Activated B cell treated with CpG ODN at 0.5 μM for 24 hours (primary cell): ENCODE measurements at places on chromosomes 3 and 15. TPM values are rescaled to one million over a fixed set of nuclear protein-coding genes. Genes with fewer than 3 reads are reported as not detected.

Gene TTBK2
- total RNA-seq: 16.2 and 19.8 TPM in 2 replicates

Gene KIF7
- total RNA-seq: 0.22 and 0.44 TPM in 2 replicates

Gene OR5K4
- total RNA-seq: not detected in 2 replicates

Gene NR2C2
- total RNA-seq: 55.0 and 55.4 TPM in 2 replicates

Gene NRROS
- total RNA-seq: 88.5 and 92.4 TPM in 2 replicates

Gene RTP4
- total RNA-seq: 7.4 and 9.0 TPM in 2 replicates

Gene CACNA1D
- 1.9 and 2.0 TPM in 2 replicates for total RNA-seq

Gene SCN11A
- 0.16 and 0.20 TPM in 2 replicates for total RNA-seq

Gene SERPINI1
- total RNA-seq: 1.8 and 1.9 TPM in 2 replicates

Gene TM4SF4
- total RNA-seq: not detected in 2 replicates

Gene INKA1
- total RNA-seq: 9.4 and 10.0 TPM in 2 replicates

Gene MESP1
- total RNA-seq: 0.24 and 0.71 TPM in 2 replicates

Gene CGNL1
- 0.11 and 0.15 TPM in 2 replicates for total RNA-seq

Gene ARGFX
- total RNA-seq: not detected in 2 replicates

Gene B3GALNT1
- 4.6 and 8.5 TPM in 2 replicates for total RNA-seq

Gene OSBPL10
- total RNA-seq: 125 and 137 TPM in 2 replicates

Gene ZBTB20
- 76.2 and 91.2 TPM in 2 replicates for total RNA-seq

Gene PIK3CB
- total RNA-seq: 19.9 and 21.9 TPM in 2 replicates

Gene ZDHHC23
- total RNA-seq: 22.7 and 27.4 TPM in 2 replicates

Gene SH3BP5
- 60.5 and 66.0 TPM in 2 replicates for total RNA-seq

Gene LRRK1
- 35.9 and 43.5 TPM in 2 replicates for total RNA-seq

Gene WDR53
- total RNA-seq: 14.1 and 14.3 TPM in 2 replicates

Gene DIPK2A
- total RNA-seq: 19.0 and 23.0 TPM in 2 replicates

Gene PPP1R14D
- 0.31 TPM in 1 of 2 replicates, not detected in the other for total RNA-seq

Gene ATP2B2
- not detected in 2 replicates for total RNA-seq

Gene SLC27A2
- total RNA-seq: 0.22 and 0.29 TPM in 2 replicates

Gene PIERCE2
- 0.55 and 1.1 TPM in 2 replicates for total RNA-seq

Gene TMCO5A
- total RNA-seq: not detected in 2 replicates

Gene GOLGA8G
- total RNA-seq: not detected in 2 replicates

Gene CCR5
- total RNA-seq: 0.27 and 0.55 TPM in 2 replicates

Gene DET1
- total RNA-seq: 5.7 and 7.1 TPM in 2 replicates

Gene ARPP21
- total RNA-seq: not detected in 2 replicates
